ENCODE measurements at places on chromosomes 13 and 19.

GRCh38 chr13:102847272-102848234 lies 1.7 kb downstream of the ERCC5 start:
- DNase-seq, result peak; percentile 14

- DNase-seq, result no peak
These were observed 621 bp downstream of the SOX21 start for GRCh38 chr13:94711561-94712286.

DNA sequence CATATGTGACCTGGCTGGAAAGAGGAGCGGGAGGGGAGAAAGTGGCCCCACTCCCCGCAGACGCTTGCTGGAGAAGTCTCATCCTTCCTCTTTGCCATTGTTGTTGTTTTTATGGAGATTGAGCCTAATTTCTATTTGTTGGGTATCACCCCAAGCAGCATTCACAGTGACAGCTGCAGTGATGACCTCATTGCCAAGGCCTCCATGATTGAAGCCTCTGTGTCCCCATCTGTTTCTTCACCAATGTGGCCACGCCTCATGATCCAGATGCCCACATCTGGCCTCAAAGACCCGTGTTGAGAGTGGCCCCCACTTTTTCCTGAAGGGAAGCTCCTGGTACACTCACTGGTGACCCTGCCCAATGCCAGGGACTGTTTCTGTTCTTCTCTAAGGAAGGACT lies 154.2 kb downstream of the SLC7A1 start:
- DNase-seq, result no peak

DNA sequence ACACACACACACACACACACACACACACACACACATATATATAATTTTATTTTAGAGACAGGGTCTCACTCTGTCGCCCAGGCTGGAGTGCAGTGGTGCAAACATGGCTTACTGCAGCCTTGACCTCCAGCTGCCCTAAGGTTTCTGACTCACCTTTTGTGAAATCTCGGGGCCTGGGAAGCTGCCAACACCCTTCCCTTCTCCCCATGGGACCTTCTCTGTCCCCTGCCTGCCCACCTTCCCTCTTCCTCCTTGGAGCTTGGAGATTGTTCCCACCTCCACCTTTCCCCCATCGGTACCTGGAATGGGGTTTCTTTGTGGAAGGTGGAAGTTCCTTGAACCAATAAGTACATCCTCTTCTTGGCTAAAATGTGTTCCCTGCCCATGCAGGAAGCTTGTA lies 6.3 kb downstream of the ARRDC5 start:
- DNase-seq, result no peak

DNA sequence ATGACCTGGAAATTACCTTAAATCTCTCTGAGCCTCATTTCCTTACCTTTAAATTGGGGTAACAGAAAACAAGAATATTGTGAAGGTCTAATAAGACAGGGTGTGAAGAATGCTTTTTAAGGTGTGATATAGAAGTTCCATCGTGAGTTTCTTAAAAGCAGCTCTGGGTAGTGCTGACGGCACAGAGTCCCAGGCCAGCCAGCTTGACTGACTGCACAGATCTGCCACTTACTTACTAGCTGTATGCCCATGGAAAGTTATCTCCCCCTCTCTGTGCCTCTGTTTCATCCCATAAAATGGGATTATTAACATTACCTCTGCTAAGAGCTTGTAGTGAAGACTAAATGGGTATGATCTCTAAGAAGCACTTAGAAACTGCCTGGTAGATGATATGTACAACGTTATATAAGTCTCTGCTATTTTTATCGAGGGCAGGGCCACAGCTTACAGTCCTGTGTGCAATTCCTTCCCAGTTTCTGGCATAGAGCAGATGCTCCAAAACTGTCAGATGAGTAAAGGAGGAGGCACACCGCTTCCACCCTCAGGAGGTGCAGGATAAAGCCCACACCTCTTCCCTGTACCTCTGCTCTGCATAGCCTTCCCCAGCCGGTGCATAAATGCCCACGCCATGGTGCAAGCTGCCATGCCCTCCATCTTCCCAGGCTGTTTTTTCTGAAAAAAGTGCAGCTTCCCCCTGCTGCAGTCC lies 99.6 kb downstream of the MBNL2 start:
- no peak for DNase-seq

- DNase-seq, result no peak
These were observed 17.1 kb downstream of the USPL1 start for GRCh38 chr13:30634838-30635237.

GRCh38 chr13:20867408-20867807 lies 35.1 kb downstream of the XPO4 start:
- DNase-seq, result no peak

GRCh38 chr19:50798659-50799546 lies 8.7 kb downstream of the ACP4 start:
- DNase-seq, result no peak

DNA sequence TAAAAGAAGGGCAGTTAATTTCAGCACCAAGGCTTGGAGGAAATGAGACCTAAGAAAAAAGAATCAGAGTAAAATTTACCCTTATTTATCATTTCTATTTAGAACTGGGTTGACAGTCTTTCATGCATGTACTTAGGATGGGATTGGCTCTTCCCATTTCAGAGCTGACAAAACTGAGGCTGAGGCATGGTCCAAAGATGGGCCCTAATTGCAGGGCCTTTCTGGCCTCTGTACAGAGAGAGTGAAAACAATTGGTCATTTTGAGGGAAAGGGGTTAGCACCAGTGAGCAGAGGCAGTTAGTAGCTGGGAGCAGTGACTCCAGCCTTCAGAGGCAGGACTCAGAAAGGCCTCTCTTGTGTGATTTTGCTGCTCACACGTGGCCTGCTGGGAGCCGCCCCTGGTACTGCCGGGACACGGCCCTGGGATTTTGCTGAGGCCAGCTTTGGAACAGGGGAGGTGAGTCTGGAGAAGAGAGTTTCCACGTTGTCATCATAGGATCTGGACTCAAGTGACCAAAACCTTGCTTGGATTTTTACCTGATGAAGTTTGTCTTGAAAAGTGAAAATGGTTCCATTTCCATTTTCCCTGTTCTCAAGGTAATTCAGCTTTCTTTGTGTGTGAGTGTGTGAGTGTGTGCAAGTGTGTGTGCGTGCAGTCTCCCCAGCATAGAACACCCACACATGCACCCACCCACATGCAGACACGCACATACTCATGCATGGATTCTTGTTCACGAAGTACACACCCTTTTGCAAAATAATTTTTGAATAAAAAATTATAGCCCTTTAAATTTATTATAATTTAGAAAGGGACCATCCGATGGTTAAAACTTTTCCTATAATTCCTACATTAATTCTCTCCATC lies at the start of gene ZNF536:
Gene ZNF536, plus strand, starts transcription at position 425 of the 865 bp plus-strand sequence. CDS start 71,179 bp downstream, outside the sequence.
- no peak for DNase-seq

DNA sequence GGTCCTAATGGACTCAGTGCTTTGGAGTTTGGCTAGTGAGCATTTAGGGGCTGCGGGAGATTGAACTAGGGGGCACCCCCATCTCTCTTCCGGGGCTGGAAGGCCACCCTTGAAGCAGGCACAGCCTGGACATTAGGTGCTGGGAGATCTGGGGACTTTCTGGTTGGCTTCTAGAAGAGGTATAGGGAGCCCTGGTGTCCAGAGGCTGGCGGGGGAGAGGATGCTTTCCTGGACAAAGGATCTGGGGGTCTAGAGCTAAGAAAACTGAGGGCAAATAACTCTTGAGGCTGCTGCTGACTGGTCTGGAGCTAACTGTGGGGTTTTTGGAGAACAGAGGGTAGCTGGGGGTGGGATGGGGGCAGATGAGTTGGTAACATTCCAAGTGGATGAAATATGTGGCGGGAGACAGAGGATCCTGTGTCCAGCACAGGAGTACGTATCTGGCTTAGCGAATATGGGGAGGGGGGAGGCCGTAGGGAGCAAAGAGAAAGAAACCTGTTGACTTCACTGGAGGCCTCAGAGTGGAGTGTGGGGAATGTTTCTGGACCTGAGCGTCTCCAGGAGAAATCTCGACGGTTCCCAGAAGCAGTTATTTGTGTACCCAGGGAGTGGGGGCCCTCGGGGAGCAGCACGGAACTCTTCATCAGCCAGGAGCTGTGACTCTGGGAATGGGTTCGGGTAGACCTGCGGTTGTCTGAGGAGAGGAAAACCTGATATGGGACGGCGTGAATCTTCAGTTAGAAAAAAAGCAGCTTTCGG lies 1.4 kb downstream of the HNRNPUL1 start:
- DNase-seq, result no peak
